NAMALWA (cell line): ENCODE measurements at places on chromosomes 16 and 17.

GRCh38 chr16:54970016-54970415 is 39.4 kb downstream of the IRX5 start:
- DNase-seq: no peak

GRCh38 chr16:75624921-75625334 is 1.8 kb upstream of the ADAT1 start:
- no peak for DNase-seq

GRCh38 chr16:8063159-8063558 is 527.2 kb downstream of the TMEM114 start:
- no peak for DNase-seq

DNA sequence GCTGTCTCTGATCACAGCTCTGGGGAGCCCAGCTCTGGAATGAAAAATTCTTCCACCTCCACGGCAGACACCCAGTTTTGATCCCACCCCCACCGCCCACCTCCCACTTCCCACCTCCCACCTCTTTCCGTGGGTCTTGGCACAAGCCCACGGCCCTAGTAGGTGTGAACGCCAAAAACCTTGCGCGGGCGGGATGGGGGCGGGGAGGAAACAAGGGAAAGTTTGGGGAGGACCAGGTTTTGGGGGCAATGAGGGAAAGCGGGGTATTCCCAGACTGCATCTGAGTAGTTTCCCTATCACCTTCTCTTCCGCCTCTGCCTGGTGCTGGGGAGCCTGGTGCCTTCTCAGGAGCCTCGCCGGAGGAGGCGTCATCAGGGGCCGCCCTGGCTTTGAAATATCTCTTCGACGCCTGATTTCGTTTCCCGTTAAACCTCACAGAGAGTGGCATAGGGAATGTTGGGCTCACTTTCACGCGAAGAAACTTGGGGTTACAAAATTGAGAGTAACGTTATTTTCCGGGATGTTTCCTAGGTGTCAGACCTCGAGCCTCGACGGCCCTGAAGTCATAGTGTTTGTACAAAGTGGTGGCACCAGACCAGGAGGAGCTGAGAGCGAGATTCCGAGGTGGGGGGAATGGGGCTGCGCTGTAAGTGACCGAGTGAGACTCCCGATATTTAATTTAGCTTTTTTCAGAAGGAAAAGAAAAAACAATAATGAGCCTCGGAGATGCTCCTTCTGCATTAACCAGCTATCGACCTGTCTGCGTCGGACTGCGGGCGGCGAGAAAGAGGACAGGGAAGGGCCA is 1.6 kb upstream of the IRX3 start:
- DNase-seq: no peak

DNA sequence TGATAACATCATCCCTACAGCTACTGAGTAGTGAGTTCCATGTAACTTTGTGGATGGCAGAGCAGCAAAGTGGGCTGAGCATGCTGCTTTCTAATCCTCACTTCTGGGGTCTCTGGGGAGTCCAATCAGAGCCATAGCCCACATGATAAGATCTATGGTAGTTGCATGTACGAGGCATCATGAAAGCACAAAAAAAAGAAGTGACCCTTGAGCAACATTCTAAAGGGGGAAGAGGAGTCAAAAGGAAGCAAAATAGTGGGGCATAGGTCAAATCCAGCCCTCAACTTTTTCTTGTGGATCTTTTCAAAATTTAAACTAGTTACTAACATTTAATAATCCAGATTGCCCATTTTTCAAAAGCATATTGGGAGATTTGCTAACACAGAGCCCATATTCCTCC is 208.5 kb upstream of the TOX3 start:
- no peak for DNase-seq

DNA sequence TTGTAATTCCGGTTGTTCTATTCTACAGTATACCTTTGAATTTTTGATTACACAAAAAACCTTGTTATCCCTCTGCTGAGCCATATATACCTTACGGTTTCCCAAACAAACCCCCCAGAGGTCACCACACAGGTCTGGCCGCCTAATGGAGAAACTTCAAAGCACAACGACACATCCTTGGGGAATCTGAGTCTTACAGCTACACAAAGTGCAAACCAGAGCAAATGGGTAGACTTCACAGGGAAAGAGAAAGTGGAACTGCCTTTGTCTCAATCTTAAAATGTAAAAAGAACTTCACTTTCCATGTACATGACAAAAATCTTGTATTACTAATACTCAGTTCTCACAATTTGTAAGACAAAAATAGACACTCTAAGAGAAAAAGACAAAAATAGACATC is 2.7 kb downstream of the FBXO31 start:
- no peak for DNase-seq

- peak; percentile 92 for DNase-seq
Measured at GRCh38 chr17:58335779-58336455, 7.3 kb upstream of the TSPOAP1 start.

- DNase-seq: peak; percentile 15
Measured at GRCh38 chr17:65230040-65230439, 92.9 kb downstream of the RGS9 start.

GRCh38 chr17:34118564-34118963 is 136.5 kb upstream of the CCL2 start:
- DNase-seq: no peak

DNA sequence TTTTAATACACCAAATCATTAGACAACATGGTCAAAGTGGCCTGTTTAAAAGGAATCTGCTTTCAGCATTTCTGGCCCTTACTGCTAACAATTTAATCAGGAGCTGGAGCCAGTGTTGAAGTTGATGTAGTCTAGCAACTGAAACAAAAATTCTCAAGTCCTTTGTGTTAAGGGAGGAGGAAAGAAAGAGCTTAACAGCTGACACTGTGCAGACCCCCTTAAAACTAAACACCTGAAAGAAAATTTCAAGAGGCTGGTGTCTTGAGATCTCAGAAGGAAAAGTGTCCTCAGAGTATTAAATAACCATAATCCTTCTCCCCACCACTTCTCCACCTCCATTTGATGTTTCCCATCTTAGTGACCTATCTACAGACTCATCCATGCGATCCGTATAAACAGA is 232.1 kb downstream of the FTO start:
- no peak for DNase-seq

DNA sequence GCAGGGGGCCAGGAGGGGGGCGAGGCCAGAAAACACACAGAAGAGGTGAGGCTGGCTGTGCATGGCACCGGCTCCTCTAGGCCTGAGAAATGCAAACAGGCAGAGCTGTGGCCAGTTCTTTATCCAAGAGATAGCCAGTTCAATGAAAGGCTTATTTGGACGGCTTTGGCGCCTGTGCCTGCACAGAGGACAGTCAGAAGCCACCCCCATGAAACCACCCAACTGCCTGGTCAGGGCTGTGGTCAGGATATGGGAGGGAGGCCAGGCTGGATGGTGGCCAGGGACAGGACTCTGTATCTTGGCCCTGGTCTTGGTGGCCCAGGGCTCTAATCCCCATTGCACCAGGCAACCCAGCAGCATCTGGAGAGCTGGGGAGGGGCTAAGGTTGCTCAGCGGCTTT is 24.5 kb upstream of the GPRC5C start:
- DNase-seq: no peak

GRCh38 chr16:86025706-86026105 is 126.7 kb downstream of the IRF8 start:
- DNase-seq: no peak

DNA sequence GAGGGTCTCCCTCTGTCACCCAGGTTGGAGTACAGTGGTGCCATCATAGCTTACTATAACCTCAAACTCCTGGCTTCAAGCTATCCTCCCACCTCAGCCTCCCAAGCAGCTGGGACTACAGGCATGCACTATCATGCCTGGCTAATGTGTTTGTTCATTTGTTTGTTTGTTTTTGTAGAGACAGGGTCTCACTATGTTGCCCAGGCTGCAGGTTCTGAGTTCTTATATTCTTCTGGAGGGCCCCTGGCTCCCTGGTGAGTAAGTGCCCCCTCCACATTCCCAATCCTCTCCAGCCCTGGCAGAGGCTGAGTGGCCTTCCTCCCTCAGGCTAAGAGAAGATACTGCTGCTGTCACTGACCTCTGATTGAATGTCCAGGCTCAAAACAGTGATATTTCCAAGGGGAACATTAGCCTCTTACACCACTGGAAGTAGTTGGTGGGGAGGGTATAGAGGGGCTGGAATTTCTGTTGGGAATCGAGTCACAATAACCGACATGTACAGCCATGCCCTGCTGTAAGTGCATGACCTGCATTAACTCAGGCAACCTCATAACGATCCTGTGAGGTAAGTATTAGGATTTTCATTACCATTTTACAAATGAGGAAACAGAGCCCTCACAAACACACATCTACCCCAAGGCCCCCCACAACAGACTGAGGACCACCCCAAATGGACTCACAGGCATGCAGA is 2.7 kb upstream of the ETV4 start:
- DNase-seq: no peak

DNA sequence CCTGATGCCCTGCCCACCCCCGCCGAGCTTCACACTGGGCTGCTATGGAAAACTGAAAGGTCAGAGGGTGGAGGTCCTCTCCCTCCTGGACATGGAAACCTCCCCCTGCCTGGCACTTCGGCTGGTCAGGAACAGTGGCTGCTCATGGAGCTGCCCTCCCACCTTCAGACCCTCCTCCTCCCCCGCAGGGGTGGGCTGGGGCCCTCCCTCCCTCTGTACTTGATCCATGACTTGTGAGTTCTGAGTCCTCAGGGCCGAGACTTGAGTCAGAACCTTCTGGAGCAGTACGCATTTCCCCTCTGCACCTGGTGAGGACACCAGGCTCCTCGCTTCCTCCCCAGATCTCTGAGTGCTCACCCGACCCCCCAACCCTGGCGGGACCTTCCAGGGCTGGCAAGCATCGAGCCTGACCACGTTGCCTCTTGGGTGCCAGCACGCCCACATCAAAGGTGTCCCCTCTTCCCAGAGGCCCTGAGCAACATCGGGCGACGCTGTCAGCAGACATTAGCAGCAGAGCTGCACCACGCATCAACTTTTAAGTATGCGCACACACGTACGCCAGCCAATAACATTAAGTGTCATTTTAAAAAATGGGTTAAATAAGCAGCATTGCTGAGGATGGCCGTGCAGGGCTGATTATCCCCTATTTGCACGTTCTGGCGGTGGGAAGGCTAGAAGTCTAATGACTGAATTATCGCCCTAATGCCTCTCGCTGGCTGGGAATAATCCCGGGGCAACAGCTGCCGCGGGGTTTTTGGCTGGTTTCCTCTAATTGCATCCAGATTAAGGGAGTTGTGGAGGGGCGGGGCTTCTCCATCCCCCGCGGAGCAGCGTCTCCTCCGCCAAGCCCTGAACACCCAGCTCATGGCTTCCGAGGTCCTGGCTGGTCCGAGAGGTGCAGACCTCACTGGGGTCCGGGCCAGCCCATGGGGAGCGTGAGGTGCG is 98.0 kb downstream of the TBC1D16 start:
- no peak for DNase-seq

DNA sequence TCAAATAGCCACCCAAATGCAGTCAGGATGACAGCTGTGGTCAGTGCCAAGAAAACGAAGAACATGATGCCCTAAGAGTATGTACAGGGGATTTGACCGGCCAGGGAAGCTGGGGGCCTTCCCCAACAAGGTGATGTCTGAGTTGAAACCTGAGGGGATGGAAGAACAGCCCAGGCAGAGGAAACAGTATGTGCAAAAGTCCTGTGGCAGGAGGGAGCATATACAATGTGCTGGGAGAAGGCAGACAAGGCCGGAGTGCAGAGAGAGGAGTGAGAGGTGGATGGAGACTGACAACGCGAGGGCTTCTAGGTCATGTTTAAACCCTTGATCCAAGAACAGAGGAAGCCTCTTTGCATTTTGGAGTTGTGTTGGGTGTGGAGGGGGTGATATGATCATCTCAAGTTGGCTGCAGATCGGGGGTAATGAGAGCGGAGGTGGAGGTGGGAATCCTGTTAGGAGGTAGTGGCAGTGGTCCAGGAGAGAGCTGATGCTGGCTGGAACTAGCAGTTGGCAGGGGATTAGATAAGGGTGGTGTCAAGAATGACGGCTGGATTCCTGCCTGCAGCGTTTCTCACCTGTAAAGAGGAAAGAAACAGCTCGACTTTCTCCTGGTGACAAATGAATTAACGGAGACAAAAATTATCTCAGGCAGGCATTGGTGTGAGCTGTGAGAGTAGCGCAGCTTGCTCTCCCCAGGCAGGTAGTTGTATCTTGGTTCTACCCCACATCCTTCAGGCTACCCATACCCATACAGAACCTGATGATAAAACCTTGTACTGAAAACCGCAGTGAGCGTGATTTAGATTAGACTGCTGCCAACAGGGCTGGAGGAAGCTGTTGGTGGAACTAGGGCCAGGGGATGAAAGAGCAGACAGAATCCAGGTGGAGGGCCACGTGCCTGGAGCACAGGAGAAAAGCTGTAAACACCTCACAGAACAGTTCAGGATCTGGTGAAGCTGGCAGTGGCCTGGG is 37.2 kb upstream of the NGFR start:
- DNase-seq: no peak

DNA sequence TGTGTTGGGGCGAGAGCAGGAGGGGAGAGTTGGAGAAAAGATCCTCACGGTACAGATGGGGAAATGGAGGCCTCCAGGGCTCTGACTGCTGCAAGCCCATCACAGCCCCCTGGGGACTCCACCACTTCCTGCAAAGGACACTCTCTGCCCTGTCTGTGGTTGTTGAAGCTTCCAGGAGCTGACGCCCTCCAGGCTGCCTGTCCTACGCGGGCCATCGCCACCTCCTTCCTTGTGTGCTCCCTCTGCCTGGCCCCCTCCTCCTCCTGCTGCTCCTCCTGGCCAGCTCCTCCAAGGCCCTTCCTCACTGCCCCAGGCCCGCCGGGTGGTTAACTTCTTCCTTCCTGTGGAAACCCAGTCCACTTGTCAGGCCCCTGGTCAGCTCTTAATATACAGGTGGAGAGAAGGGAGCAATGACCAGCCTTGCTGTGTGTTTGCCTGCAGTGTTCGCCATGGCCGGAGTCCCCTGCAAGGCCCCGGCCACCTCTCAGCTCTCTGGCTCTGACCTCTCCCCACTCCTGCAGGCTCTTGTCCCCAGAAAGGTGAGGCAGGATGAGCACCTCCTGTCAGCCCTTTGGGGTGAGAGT is 18.4 kb upstream of the STAC2 start:
- peak; percentile 65 for DNase-seq

DNA sequence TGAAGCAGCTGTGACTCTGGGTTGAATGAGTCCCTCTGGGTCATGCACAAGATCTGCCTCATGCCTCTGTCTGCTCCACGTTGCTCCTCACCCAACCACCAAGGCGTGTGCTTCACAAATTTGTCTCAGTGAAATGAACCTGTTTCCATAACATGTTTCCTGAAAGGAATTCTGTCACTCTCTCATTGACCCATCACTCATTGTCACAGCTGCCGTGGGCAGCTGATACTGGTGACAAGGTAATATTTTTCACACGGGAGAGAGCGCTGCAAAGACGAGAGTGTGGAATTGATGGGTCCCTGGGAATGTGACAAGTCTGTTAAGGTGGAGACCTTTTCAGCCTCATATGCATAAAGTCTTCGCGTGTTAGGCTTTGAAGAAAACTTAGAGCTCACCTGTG is 391.4 kb downstream of the CPPED1 start:
- no peak for DNase-seq
